T-helper 17 cell (primary cell): ENCODE measurements at places on chromosomes 12 and 14.

DNA sequence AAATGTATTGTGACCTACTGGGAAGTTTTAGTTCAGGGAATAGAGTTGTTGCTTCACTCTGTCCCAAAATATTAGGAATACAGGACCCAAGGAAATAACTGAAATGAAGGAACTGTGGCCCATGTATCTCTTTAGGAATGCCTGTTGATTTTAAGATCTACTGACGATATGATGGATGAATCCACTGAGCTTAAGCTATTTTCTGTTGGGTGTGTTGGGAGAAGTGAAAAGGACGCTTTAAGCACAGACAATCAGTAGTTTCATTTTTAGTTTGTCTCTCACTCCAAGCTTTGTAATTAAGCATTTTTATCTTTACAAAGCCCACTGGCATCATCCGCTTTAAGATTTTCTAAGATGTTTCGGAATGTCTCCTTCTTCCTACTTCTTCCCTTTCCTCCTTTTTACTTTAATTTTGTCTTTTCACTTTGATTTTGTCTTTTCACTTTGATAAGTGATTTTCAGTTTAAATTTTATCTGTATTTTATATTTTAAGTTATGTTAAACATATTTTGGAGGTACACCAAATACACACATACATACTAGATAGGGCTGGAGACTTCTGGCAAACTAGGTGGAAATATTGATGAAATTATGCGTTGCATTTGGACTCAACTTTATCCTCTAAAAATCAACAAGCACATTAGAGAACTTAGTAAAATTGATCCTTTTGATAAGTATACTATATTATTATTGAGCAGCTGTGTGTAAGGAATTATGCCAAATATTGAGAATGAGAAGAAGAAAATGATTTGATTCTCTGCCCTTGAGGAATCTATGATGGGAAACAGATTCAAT, 52.3 kb upstream of the USP44 start:
- DNase-seq = no peak

DNA sequence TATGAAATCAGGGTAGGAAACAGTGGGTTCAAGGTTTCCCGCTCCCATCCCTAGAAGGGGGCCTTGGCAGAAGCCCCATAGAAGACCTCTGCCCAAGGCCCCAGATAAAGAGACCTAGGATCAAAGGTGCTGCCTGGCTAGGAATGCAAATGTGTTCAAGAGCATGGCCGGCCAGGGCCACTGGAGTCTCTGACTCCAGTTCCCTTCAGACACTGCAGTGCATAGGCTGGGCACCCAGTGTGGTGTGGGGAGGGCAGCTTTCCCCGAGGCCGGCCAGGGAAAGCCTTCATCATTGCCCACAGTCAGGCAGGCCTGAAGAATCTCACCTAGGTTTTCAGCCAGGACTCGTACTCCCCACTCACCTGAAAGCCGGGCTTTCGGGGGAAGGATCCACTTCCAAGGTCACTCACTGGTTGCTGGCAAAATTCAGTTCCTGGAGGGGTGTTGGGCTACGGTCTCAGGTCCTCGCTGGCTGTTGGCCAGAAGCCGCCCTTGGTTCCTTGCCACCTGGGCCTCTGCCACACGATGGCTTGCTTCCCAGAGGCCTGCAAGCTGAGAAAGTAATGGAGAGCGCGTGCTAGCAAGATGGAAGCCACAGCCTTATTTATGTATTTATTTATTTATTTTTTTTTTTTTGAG, 9.7 kb upstream of the PEBP1 start:
- DNase-seq = no peak

DNA sequence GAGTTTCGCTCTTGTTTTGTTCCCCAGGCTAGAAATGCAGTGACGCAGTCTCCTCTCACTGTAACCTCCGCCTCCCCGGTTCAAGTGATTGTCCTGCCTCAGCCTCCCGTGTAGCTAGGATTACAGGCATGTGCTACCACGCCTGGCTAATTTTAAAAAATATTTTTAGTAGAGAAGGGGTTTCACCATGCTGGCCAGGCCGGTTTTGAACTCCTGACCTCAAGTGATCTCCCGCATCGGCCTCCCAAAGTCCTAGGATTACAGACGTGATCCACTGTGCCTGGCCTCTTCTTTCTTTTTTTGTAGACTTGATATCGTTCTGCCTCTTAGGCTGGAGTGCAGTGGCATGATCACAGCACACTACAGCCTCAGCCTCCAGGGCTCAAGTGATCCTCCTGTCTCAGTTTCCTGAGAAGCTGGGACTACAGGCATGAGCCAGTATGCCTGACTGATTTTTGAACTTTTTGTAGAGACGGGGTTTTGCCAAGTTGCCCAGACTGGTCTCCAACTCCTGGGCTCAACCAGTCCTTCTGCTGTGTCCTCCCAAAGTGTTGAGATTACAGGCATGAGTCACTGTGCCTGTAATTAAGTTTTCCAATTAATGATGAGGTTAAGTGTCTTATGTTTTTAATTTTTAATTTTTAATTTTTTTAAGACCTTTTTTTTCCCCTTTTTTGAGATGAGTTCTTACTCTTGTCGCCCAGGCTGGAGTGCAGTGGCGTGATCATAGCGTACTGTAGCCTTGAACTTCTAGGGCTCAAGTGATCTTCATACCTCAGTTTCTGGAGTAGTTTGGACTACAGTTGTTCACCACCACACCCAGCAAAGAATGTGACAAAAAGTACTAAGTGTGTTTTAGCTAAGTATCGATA, 10.2 kb downstream of the RCOR1 start:
- DNase-seq = no peak

GRCh38 chr12:90481748-90482147, 473.2 kb downstream of the CCER1 start:
- DNase-seq = no peak

GRCh38 chr14:44756554-44756953, 205.2 kb downstream of the KLHL28 start:
- DNase-seq = no peak

DNA sequence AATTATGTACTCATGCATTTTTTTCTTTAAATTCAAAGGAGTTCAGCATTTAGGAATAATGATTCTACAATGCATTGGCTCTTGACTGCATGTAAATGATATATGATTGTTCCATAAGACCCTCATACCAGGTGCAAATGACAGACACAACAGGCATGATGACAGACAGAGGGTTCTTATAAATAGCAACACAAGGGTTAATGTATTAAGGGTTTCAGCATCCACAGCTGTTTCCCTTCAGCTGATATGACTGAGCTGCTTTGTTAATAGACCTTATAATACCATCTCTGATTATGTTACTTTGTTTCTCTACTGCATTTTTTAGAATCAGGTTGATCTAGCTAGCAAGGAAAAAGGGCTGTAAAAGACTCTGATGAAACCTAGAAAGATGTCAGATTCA, 90.8 kb upstream of the TMTC2 start:
- DNase-seq = no peak

DNA sequence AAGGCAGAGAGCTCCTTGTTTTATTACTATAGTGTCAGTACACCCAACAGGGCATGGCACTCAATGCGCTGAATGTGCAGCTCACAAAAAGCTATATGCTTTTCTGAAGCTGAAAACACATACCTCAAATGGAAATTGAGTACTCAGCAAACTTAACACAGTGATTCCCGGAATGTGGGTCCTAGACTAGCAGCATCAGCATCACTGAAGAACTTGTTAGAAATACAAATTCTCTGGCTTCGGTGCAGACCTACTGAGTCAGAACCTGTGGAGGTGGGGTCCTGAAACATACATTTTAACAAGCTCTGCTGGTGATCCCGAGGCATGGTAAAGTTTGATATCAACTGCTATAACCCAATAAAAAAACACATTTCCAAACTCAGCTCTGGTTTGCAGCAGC, 14.9 kb downstream of the RERG start:
- DNase-seq = no peak

DNA sequence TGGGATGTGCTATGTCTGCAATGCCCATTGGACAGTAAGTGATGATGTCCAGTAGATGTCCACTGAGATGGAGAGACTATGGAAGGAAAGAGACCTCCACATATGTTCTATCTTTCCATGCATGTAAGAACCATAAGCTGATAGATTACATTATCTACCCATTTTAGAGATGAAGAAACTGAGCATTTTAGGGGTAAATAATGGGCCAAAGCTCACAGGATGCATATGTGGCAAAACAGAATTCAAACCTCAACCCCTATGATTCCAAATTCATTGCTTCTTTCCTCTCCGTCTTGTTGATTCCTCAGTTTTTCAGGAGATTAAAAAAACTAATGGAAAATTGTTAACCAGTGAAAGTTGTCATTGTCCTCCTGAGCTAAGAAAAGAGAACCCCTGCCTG, 200.7 kb upstream of the PWP1 start:
- DNase-seq = no peak

- no peak for DNase-seq
These were observed 99.9 kb downstream of the BEGAIN start for GRCh38 chr14:100487304-100487703.

DNA sequence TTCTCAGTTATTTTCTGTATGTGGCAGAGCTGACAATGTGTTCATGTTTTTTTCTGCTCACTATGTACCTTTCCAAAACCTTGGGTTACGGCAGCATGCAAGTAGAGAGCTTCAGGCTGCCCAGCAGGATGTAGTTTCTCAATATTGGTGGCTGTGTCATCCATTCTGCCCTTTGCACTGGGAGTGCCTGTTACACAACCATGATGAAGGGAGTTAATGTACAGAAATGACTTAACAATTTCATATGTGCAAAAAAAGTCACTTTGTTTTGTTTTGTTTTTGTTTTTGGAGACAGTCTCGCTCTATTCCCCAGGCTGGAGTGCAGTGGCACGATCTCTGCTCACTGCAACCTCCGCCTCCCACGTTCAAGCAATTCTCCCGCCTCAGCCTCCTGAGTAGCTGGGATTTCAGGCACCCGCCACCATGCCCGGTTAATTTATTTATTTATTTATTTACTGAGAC, 6.1 kb upstream of the CNIH1 start:
- DNase-seq = no peak

- DNase-seq = no peak
These were observed 207.9 kb downstream of the SLC16A7 start for GRCh38 chr12:59803735-59804134.

DNA sequence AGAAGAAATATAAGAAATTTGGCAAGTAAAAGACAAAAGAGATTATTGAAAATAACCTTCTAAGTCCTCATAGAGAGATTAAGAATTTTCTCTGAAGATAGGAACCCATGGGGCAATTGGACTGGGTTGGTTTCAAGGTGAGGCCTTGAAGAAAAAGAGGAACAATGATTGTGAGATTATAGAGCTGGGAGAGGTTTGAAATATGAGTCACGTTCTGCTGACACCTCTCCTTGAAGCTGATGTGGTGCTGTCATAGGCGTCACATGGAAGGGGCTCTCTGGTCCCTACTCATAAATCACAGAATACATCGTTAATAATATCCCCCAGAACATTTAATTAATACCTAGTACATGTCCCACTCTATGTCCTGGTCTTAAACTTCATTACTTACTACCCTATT, 227.6 kb upstream of the PDE3A start:
- no peak for DNase-seq

- DNase-seq = no peak
These were observed 83.3 kb upstream of the KCNH3 start for GRCh38 chr12:49455501-49455900.

- no peak for DNase-seq
These were observed 309.1 kb upstream of the NAV3 start for GRCh38 chr12:77521508-77522115.

DNA sequence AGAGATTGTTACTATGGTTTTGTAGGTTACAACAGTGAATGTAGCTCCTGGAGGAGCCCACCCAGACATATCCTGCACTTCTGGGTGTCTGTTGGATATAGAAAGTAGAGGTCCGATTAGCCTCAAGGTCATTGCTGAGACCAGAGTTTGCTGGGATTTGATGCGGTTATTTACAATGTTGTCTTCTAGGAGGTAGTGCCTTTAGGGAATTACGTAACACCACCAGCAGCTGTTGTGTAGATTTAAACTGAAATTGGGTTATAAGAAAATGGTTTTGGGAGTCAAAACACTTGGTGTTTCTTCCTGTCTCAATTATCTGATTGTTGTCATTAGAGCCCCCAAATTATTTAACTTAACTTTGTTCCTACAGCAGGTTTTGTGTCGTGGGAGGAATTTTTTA, 225.3 kb upstream of the PELI2 start:
- DNase-seq = no peak

- DNase-seq = no peak
These were observed 128.3 kb upstream of the FGD4 start for GRCh38 chr12:32270818-32271710.

GRCh38 chr14:54662491-54663133, 95.7 kb downstream of the SAMD4A start:
- no peak for DNase-seq

GRCh38 chr12:48889679-48890078, 24.0 kb upstream of the RND1 start:
- no peak for DNase-seq

GRCh38 chr14:61523751-61524150, 171.6 kb upstream of the HIF1A start:
- DNase-seq = no peak

DNA sequence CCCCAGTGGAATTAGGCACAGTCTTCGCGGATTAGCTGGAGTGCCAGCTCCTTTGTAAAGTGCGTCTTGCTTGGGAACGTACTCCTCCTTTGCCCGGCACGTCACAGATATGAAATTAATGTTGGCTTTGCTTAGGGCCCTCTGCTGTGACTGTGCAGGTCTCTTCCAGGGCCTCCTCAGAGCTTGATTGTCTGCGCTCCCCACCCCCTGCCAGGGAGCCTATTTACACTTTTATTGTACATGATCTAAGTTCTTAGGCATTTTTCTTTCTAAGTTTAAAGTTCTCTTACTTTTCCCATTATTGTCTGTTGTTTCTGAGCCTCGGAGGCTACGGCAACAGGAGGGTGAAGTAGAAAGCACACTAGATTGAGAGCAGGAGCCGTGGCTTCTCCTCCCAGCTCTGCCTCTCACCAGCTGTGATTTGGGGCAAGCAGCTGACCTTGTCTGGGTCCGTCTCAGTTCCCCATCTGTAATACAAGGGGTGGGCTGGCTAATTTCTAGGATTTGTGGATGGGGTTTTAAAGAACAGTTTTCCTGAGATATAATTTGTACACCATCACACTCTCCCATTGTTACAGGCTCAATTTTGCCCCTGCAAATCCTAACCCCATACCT, 81.8 kb downstream of the TSPAN9 start:
- DNase-seq = no peak

GRCh38 chr12:124550123-124551089, 17.0 kb downstream of the NCOR2 start:
- no peak for DNase-seq

DNA sequence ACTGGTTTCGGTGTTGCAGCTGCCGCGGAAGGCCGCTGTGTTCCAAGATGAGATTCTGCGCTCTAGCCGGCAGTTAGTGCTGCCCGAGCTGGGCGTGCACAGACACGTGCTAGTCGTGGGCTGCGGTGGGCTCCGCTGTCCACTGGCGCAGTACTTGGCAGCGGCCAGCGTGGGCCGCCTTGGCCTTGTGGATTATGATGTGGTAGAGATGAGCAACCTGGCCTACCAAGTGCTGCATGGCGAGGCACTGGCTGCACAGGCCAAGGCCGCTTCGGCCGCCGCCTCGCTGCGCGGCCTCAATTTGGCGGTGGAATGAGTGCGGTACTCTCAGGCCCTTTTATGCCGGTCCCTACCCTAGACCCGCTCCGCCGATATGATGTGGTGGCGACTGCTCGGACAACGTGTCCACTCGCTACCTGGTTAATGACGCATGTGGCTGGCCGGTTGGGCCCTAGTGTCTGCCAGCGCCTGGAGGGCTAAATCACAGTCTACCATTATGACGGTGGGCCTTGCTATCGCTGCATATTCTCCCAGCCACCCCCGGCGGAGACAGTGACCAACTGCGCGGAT, 102.2 kb downstream of the SNAPC1 start:
- DNase-seq = no peak
